ENCODE measurements at places on chromosomes 3 and 15. TPM values are rescaled to one million over a fixed set of nuclear protein-coding genes. Genes with fewer than 3 reads are reported as not detected.

SPINK8 gene
- polyA plus RNA-seq = not detected

PRSS50 gene
- 0.14 TPM for polyA plus RNA-seq

RARB gene
- polyA plus RNA-seq = 9.5 TPM

ST3GAL6 gene
- 22.8 TPM for polyA plus RNA-seq

FAM107A gene
- 52.7 TPM for polyA plus RNA-seq

FGF7 gene
- polyA plus RNA-seq = 21.3 TPM

ANKRD34C gene
- polyA plus RNA-seq = 0.02 TPM

DUOXA1 gene
- polyA plus RNA-seq = 1.2 TPM

AADAC gene
- not detected for polyA plus RNA-seq

RTP4 gene
- 1.9 TPM for polyA plus RNA-seq

UCN2 gene
- polyA plus RNA-seq = 0.16 TPM

IQCF5 gene
- not detected for polyA plus RNA-seq

PLSCR2 gene
- not detected for polyA plus RNA-seq

CNTN4 gene
- 1.9 TPM for polyA plus RNA-seq

NR2E3 gene
- 0.05 TPM for polyA plus RNA-seq

ITIH4 gene
- 5.0 TPM for polyA plus RNA-seq

SLC28A2 gene
- polyA plus RNA-seq = not detected

SLC22A14 gene
- 0.11 TPM for polyA plus RNA-seq

NOX5 gene
- polyA plus RNA-seq = 0.09 TPM

CD86 gene
- polyA plus RNA-seq = 0.91 TPM

GOLGA6L9 gene
- polyA plus RNA-seq = 4.7 TPM

SMCO1 gene
- 46.1 TPM for polyA plus RNA-seq

CHRNA5 gene
- polyA plus RNA-seq = 0.68 TPM

C15orf39 gene
- polyA plus RNA-seq = 5.3 TPM

SLC30A4 gene
- polyA plus RNA-seq = 2.7 TPM

C2CD4A gene
- polyA plus RNA-seq = 0.02 TPM

WDR93 gene
- 0.05 TPM for polyA plus RNA-seq

SLC15A2 gene
- 1.4 TPM for polyA plus RNA-seq

PLCH1 gene
- polyA plus RNA-seq = 1.1 TPM

SERINC4 gene
- 0.41 TPM for polyA plus RNA-seq

RLBP1 gene
- not detected for polyA plus RNA-seq

TMEM212 gene
- polyA plus RNA-seq = not detected

OR5K2 gene
- not detected for polyA plus RNA-seq

KNG1 gene
- polyA plus RNA-seq = 0.23 TPM

ASB14 gene
- 0.57 TPM for polyA plus RNA-seq
